ENCODE measurements at places on chromosomes 3 and 15. TPM values are rescaled to one million over a fixed set of nuclear protein-coding genes. Genes with fewer than 3 reads are reported as not detected.

DNA sequence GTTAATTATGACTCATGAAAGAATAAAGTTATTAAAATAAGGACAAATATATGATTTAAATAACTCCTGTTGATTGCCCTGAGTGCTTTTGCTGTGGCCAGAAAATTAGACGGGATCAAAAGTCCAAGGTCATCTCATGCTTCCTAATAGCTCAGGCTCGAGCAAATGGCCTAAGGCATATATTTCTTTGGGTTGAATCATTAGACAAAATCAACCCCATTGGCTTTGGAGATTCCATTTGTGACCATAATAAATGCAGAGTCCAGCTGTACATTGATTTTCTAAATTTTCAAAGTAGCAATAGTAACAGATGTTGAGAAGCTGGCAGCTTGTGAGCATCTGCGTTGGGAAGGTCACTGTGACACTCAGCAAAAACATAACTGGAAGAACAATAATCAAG is 464.5 kb upstream of the TGFBR2 start:
- no peak for DNase-seq

DNA sequence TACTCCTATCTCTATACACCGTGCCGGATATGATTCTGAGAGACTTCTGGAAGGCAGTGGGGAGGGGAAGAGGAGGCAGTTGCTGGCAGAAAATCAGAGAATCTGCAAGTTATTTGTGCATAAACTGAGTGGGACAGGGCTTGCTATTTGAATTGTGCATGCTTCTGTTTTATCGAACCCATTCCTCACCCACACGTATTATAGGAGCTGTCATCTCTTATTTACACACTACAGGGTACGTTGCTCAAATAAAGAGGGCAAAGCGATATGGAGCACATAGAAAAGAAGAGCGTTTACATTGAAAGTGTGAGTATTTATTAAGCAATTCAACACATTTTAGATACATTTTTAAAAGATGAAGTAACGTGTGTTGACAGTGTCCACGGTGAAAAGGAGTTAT is 191.6 kb downstream of the CPNE4 start:
- no peak for DNase-seq

DNA sequence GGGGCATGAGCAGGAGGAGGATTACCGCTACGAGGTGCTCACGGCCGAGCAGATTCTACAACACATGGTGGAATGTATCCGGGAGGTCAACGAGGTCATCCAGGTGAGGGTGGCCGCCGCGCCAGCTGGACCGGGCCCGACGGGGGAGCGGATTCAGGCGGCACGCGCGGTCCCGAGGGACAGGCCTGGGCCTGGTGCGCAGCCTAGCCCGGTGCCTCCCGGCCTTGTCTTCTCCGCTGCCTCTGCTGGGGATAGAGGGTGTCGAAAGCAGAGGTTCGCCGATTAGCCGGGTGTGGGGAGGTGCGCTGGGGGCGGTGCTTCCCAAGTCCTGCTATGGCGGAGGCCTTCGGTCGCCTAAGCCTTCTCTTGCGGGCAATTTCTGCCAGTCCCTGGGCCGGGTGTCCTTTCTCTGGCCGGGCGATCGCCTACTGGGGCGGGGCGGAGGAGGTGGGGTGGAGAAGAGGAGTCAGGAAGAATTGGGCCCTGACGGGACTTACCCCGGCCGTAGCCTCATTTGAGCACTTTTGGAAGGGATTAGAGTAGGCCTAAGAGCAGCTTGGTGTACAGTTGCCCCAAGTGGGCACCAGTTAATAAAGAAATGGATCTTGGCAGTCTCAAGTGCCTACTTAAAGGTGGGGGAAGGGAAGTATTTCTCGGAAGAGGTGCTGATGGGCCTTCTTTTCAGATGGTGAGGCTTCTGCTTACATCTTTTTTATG is 940 bp downstream of the ARIH1 start:
- DNase-seq = peak; percentile 83

DNA sequence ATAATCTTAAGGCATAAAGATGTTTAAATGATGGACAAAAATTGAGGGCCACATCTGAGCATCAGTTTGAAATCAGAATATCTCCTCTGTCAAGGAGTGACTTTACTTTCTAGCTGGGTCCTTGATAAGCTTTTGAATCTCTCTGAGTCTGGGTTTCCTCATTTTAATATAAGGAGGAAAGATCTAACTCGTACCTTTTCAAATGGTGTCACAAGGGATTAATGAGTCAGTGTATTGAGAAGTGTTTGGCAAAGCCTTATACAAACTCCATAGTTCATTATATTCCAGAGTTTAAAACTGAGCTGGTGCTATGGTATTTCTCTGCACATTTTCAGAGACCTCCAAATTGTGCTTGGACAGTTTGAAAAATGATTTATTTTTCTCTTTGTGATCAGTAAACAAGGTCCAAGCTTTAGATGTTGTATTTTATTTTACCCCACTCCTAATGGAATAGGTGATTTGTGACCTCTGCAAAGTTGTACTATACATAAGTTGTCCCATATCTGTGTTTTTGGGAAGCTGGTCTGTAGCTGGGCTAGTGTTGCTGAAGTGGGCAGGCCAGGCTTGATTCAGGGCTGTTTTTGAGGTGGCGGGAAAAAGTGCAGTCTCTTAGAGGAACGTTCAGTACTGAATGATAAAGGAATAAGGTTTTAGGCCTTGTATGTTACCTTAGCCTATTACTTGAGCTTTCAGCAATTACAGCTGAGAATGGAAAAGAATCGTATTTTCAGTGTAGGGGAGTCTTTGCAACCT is 5.6 kb downstream of the FNDC3B start:
- DNase-seq = no peak

DNA sequence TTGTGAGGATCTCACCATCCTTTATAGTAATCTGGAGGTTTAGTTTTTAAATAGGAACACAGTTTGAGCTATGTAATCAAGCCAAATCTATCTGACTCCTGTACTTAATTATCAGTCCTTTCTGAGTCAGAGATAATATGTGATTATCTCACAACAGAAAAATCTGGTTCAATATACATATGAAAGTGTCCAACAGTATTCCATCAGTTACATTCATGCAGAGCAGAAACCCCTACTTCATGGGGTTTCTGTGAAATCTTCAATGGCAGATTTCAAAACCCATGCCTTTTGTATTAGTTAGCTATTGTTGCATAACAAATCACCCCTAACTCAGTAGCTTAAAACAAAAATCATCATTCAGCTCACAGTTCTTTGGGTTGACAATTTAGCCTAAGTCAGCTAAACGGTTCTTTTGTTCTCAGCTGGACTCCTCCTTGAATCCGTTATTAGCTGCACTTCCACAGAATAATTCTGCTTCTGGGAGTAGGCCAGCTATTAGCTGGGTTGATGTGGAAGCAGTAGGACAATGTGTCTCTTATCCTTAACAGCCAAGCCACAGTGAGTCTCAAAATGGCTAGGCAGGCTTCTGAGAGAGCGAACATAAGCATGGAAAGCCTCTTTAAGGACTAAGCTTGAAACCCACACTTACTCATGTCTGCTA is 42.9 kb upstream of the ARPP21 start:
- DNase-seq = no peak

GRCh38 chr3:152100491-152101132 is 168.1 kb upstream of the MBNL1 start:
- DNase-seq = peak; percentile 26

DNA sequence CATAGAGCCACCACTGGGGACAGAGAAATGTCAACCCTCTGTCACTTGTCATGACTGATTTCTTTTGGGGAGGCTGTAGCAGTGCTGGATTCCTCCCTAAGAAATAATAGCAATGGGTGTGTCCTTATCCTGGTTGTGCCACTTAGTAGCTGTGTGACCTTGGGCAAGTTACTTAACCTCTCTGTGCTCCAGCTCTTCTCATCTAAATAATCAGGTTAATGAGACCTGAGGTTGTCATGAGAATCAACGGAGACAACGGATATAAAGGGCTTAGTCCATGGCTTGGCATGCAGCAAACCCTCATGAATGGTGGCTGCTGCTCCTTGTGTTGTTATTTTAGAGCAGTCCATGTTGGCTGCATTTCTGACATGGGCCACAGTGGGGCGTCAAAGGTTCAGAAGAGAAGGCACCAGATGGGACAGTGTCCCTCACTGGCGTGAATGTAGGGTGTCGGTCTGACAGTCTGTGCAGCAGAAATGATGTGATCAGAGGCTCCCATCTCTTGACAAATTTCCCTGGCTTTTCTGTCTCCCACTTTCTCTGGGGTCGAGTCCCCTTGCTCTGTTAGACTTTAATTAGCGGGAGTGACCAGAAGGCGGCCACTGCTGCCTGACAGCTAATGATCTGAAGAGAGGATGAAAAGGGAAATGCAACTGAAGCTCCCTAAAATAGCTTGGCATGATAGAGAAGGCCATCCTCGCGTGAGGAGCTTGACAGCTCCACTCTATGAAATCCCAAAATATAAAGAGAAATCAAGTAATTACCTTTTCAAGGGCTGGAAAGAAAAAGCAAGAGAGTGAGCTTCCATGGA is 209.4 kb downstream of the CADPS start:
- peak; percentile 63 for DNase-seq

DNA sequence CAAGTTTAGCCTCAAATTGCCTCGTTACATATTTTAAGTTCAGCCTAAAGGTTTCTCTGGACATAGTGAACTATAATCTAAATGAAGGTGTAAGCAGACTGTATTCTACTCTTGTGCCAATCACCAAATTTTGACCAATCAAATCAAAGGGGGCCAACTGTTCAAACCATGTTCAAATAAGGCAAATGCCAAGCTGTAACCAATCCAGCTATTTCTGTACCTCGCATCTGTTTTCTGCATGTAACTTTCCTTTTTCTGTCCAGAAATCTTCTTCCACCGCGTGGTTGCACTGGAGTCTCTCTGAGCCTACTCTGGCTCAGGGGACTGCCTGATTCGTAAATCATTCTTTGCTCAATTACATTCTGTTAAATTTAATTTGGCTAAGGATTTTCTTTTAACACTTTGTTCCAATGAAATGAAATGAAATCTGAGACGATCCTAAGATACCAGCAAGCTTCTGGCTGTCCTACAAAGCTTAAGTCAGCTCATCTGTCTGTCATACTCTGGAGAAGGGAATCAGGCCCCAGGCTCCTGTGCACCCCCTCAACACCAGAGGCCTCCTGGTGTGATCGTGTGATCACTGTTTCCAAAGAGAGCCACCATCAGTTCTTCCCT is 53.2 kb upstream of the ZNF148 start:
- no peak for DNase-seq

- DNase-seq = no peak
Observed at GRCh38 chr15:65778269-65778668, 13.8 kb downstream of the DENND4A start.

DNA sequence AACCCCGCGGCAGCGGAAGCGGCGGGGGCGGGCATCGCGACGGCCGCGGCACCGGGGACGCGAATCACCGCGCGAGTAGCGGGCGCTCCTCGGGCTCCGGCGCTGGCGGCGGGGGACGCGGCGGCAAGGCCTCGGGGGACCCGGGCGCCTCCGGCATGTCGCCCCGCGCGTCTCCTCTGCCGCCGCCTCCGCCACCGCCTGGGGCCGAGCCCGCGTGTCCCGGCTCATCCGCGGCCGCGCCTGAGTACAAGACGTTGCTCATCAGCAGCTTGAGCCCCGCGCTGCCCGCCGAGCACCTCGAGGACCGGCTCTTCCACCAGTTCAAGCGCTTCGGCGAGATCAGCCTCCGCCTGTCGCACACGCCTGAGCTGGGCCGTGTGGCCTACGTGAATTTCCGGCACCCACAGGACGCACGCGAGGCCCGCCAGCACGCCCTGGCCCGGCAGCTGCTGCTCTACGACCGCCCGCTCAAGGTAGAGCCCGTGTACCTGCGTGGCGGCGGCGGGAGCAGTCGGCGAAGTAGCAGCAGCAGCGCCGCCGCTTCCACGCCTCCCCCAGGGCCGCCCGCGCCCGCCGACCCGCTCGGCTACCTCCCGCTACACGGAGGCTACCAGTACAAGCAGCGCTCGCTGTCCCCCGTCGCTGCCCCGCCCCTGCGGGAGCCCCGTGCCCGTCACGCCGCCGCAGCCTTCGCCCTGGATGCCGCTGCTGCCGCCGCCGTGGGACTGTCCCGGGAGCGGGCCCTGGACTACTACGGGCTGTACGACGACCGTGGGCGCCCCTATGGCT is 675 bp downstream of the RBM15B start:
- DNase-seq = peak; percentile 53

- peak; percentile 41 for DNase-seq
Observed at GRCh38 chr3:140910860-140911259, 30.8 kb upstream of the SLC25A36 start.

DNA sequence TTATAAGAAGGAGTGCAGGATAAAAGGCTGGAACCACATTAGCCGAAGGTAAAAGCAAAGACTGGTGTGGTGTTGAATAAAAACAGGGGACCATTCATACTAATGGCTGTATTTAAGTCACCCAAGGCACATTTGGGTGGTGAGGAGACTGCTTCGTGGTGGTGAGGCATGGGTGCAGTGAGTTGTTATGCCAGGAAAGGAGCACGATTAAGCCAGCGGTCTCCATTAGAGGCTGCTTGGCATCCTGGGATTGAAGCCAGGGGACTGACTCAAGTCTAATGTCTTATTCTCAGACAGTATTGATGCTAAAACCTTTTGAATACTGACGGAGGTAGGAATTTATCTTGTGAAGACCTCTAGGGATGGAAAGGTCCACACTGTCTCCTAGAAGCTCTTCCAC is 21.9 kb downstream of the FEM1B start:
- no peak for DNase-seq

DNA sequence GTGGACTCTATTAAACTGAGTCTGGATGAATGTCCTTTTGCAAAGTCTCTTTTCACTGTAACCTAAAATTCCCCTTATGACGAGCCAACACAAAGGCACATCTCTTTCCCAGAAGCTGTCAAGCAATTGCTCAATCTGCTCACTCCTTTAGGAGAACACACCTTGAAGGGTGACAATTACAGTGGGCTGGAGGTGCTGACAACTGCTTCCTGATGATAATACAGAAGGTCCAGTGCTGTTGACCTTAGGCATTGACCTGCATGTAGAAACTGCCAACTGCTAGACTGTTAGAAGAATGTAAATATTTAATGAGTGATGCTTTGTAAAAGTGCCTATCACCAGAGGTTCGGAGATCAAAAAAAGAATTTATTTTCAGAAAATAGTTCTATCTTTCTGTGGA is 757.7 kb downstream of the GRM7 start:
- no peak for DNase-seq

The TMPRSS7 gene
- not detected for polyA plus RNA-seq

The IMPG2 gene
- polyA plus RNA-seq = 0.12 TPM

The TTC23 gene
- 18.9 TPM for polyA plus RNA-seq

The LSG1 gene
- 20.3 TPM for polyA plus RNA-seq

The MAP2K1 gene
- polyA plus RNA-seq = 96.5 TPM

All from cardiac muscle cell (in vitro differentiated cells and primary cell).